ENCODE measurements at places on chromosomes 13 and 19. TPM values are rescaled to one million over a fixed set of nuclear protein-coding genes. Genes with fewer than 3 reads are reported as not detected.

Gene KLK3
- total RNA-seq, result not detected

Gene PODNL1
- under 0.01 TPM for total RNA-seq

Gene PRR22
- total RNA-seq, result 0.28 TPM

Gene HCN2
- total RNA-seq, result 0.72 TPM

Gene CEACAM8
- not detected for total RNA-seq

Gene RNF17
- 0.28 TPM for total RNA-seq

Gene CEBPA
- under 0.01 TPM for total RNA-seq

Gene ICAM5
- 3.0 TPM for total RNA-seq

Gene ZNF575
- not detected for total RNA-seq

Gene KIR2DL4
- total RNA-seq, result not detected

Gene DAND5
- total RNA-seq, result not detected

Gene CEACAM7
- not detected for total RNA-seq

Gene KCNN1
- total RNA-seq, result not detected

Gene ARHGAP45
- total RNA-seq, result 0.83 TPM

Gene KCTD12
- total RNA-seq, result 1.8 TPM

Gene SIGLECL1
- not detected for total RNA-seq

- peak; percentile 80 for DNase-seq
These were observed 843 bp downstream of the ANO8 start for GRCh38 chr19:17333611-17334413.

DNA sequence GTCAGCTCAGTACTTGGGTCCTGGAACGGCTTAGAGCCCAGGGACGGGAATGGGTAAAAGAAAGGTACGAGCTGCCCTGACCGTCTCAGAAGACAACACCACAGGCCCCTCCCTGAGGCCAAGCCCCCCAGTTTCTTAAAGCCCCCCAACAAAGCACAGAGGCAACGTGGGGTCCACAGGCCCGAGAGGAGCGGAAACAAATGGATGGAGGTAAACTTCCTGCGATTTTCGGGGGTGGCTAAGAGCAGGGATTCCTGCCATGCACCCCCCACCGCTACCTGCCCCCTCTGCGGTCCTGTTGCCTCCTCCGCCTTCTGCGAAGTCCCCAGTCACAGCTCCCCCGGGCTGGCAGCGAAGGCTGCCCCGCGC lies 48.2 kb downstream of the PTPRS start:
- no peak for DNase-seq

- DNase-seq, result no peak
These were observed 3.1 kb upstream of the UBE2M start for GRCh38 chr19:58561373-58562121.

- DNase-seq, result no peak
These were observed 431.0 kb upstream of the HTR2A start for GRCh38 chr13:47327861-47328260.

- DNase-seq, result no peak
These were observed 47.0 kb upstream of the KCTD15 start for GRCh38 chr19:33749619-33750175.

DNA sequence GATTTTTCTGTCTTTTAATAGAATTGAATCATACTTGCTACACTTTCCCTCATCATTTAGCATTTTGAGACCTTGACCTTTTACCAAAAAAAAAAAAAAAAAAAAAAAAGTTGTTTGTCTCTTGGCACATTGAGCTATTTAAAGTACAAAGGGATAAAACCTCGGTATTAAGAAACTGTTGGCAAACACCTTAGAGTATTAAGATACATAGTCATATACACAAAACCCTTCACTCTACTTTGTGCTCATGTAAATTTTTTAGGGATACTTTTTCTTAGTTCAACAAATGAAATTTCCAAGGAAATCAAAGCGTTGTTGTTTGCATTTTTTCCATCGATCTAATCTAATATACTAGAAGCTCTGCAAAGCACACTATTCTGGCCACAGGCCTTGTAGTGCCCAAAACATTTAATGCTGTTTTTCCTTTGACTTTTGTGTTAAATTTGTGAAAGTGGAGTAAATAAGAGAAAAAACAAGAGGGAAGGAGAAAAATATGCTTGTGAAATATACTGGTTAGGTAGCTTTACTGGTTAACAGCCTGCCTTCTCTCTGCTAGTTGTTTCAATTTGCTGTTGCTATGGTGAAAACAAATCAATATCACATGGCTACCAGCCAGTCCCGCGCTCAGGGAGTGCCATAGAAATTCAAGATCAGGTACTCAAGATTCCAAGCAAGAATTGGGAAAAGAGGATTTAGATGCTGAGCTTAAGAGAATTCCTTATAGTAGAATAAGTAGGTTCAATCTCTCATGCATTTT lies 2.6 kb downstream of the MBNL2 start:
- peak; percentile 41 for DNase-seq

DNA sequence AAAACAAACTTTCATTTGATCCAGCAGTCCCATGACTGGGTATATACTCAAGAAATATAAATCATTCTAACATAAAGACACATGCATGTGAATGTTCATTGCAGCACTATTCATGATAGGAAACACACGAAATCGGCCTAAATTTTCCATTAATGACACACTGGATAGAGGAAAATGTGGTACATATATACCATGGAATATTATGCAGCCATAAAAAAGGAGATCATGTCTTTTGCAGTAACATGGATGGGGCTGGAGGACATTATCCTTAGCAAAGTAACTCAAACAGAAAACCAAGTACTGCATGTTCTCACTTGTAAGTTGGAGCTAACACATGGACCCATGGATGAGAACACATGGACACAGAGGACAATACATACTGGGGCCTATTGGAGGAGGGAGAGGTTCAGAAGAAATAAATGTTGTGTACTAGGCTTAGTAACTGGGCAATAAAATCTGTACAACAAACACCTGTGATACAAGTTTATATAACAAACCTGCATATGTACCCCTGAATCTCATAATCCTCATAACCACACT lies 283.6 kb downstream of the LMO7 start:
- no peak for DNase-seq

DNA sequence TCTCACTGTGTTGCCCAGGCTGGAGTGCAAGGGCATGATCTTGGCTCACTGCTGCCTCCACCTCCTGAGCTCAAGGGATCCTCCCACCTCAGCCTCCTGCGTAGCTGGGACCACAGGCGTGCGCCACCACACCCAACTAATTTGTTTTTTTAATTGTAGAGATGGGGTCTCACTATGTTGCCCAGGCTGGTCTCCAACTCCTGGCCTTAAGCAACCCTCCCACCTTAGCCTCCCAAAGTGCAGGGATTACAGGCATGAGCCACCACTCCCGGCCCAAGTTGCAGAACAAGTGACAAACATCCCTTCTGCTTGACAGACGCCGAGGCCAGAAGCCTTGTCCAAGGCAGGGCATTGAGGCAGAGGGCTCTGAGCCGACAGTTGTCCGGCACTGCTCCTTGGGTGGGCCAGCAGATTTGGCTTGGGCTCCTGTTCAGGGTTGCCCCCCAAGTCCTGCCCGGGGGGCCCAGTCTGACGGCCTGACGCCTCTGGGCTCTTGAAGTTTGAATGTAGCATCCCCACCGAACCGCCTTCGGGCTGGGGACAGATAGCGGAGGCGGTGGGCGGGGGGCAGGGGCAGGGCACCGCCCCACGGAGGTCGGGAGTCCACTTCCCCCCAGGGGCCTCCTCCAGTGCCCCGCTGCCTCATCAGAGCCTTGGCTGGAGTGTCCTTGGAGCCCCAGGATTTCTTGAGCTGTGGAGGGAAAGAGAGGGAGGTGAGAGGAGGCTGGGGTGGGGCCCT lies 5.7 kb upstream of the SPACA4 start:
- no peak for DNase-seq

- no peak for DNase-seq
These were observed 65.1 kb downstream of the TM9SF2 start for GRCh38 chr13:99566125-99567083.

GRCh38 chr19:55986487-55986886 lies at the start of gene NLRP5:
NLRP5 (plus strand) TSS chr19:55986775.
- no peak for DNase-seq

DNA sequence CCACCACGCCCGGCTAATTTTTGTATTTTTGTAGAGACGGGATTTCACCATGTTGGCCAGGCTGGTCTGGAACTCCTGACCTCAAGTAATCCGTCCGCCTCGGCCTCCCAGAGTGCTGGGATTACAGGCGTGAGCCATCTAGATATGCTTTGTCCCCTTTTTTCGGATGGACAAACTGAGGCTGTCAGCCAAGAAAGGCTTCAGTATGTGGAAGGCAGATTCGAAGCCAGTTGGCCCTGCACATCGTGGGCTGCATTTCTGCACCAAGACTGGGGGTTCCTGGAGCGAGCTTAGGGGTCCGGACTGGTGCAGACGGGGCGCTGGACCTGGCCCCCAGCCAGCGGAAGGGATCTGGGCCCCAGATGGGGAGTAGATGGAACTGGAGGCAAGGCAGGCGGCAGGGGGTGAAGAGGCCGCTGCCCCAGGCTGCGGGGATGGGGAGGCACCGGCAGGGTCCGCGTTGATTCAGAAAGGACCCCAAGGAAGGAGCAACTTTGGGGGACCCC lies 9.7 kb upstream of the JUND start:
- no peak for DNase-seq

- no peak for DNase-seq
These were observed 110.3 kb downstream of the NALCN start for GRCh38 chr13:101305981-101306411.

DNA sequence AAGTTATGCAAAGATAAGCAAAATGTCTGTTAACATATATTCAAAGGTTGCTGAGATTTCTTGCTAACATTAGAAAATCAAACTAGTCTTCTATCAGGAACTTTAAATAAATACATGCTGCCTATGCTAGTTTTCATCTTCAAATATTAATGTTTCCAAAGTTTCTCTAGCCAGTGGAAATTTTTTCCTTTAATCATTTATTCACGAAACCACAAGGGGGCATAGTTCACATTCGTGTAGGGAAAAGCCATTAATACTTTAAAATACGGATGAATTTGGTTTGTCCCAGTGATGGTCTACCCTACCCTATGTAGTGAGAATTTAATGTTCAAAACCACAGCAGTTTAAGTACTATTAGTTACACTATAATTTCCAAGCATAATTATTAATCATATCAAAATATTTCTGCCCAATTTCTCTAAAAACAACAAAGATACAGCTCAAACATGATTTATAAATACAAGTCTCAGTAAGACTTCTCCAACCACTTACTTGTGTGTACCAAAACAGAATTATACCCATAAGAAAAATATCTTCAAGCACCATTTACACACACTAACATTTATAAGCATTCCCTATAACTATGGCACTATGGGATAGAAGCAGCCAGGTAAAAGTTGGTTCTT lies 16.2 kb downstream of the NUFIP1 start:
- DNase-seq, result peak; percentile 38

- DNase-seq, result peak; percentile 54
These were observed 424.5 kb downstream of the PCDH9 start for GRCh38 chr13:66805657-66806056.

GRCh38 chr19:18308051-18308947 lies 14.6 kb downstream of the LSM4 start:
- DNase-seq, result no peak

DNA sequence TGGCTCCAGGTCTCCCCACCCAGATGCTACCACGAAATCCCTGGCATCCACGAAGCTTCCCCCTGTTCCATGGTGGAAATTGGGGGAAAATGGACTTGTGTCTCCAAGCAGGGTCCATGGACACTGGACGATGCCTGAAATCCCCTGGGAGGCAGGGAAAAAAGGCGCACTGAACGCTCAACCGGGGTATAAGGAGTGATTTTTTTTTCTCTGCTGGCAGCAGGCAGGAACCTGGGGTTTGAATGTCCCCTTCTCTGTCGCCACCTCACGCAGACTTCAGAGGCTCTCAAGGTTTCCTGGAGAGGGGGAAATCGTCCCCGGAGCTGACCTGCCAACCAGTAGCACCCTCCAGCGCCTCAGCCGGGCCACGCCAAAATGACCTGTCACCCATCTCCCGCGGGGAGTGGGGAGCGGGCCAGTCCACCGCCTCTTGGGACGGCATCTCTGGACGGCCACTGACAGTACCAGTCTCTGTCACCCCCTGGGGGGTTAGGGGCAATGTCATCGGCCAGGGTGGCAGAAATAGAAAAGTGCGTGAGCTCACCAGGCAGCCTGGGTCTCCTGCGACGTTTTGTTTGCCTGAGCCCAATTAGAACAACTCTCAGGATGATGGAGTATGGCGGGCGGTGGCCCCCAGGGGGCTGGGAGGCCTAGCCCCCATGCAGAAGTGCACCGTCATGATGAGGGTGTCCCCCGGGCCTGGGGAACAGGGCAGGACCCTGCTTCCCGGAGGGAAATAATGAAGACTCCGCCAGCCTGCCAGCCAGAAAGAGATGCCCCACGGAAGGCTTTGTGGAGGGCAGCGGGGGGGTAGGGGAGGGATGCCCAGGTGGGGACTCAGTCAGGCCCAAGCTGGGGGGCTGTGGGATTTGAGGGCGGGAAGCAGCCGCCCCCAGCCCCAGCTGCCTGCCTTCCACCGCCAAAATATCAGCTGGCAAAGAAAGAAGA lies 2.6 kb downstream of the PTPRS start:
- no peak for DNase-seq

- DNase-seq, result no peak
These were observed 45.3 kb downstream of the FNDC3A start for GRCh38 chr13:49020940-49021553.

DNA sequence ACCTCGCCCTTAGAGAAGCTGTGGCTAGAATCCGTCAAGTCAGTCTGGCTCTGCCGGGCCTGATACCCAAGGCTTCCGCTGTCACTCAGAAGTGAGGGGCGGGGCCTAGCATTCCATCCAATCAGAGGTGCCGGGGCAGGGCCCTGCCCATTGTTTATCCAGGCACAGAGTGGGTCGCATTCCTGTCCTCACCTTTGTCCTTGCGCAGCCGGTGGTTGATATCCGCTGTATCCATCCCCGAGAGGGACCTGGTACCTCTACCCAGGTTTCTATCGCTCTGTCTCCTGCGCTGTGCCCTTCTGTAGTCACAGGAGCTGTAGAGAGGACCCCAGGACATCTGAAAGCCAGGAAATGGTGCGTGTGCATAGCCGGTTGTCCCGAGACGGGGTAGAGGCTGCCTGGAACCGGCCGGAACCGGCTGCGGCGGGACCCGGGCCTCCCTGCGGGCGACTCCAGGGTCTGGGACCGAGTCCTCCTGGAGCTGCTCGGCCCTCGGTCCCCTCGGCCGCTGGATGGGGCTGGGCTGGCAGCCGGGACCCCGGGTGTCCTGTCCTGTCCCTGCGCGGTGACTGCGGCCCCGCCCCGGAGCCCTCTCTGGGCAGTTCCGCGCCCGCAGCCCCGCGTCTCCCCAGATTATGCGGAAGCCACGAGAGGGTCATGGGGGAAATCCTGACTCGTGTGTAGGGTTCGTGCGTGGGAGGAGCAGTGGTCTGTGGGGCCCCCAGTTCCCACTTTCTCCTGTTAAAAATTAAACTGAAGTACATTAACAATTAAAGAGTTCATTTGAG lies at the start of gene ZNF763:
Gene ZNF763, plus strand, starts transcription at position 183 of the 788 bp plus-strand sequence. Its CDS starts 169 bp downstream, at position 352.
- DNase-seq, result peak; percentile 75

GRCh38 chr13:43128504-43128961 lies 105.1 kb downstream of the DNAJC15 start:
- no peak for DNase-seq

- peak; percentile 40 for DNase-seq
These were observed 34.4 kb upstream of the OXGR1 start for GRCh38 chr13:97028441-97029299.

GRCh38 chr13:50635504-50635903 lies 208.0 kb downstream of the DLEU7 start:
- DNase-seq, result no peak
